PC-3 (cell line): ENCODE measurements at places on chromosomes 6 and 20. TPM values are rescaled to one million over a fixed set of nuclear protein-coding genes. Genes with fewer than 3 reads are reported as not detected.

DNA sequence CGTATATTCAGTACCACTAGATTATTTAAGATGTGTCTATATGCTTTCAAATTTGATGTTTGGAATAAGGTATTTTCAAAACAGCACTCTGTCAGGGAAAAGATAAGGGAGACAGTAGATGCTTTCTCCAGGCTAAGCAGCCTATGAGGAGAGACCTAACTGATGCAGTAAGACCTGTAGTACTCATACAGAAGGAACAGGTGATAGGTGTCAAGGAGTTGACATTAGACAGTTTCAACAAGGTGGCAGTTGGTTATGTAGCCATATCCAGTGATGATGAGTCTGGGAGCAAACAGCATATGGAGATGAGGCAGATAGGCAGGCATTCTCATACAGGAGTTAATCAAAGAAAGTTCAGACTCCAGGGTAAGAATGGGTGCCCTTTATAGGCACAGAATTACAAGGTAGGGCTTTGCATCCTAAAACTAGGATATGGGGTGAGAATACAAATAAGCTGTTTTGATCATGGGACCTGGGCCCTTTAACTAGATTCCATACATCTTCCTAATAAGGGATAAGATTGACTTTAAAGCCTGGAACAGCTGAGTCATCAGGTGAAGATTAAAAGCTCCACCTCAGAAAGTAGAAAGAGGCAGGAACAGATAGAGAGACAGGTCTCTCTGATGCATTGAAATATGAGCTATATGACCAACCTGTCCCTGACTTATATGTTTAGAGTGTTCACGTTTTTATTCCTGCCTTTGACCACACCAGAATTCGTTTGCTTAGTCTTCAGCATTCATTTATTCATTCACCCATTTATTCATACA, 7.9 kb downstream of the RSPH4A start:
- DNase-seq = peak; percentile 63

GRM4 gene
- total RNA-seq = not detected in 2 replicates

GRCh38 chr6:111782887-111783466, 90.3 kb downstream of the FYN start:
- DNase-seq = no peak

DNA sequence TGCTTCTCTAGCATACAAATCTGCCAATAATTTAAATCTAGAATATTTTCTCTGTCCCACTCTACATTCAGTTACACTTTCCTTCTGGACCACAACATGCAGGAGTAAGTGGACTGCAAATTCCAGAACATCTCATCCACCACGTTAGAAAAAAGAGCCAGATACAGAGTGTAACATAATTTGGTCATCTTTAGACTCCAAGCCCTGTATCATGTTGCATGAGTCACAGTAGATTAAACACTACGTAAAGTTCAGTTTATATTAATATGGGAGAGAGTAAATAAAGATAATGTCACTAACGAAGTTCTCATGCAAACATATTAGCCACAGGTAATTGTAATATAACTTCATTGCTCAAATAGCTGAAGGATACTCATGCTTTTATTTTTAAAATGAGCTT, 327.0 kb downstream of the C6orf118 start:
- DNase-seq = peak; percentile 62

- DNase-seq = peak; percentile 10
Measured at GRCh38 chr6:57040011-57040410, 6.5 kb upstream of the KIAA1586 start.

- DNase-seq = no peak
Measured at GRCh38 chr20:48710341-48711043, 117.3 kb downstream of the PREX1 start.

DNA sequence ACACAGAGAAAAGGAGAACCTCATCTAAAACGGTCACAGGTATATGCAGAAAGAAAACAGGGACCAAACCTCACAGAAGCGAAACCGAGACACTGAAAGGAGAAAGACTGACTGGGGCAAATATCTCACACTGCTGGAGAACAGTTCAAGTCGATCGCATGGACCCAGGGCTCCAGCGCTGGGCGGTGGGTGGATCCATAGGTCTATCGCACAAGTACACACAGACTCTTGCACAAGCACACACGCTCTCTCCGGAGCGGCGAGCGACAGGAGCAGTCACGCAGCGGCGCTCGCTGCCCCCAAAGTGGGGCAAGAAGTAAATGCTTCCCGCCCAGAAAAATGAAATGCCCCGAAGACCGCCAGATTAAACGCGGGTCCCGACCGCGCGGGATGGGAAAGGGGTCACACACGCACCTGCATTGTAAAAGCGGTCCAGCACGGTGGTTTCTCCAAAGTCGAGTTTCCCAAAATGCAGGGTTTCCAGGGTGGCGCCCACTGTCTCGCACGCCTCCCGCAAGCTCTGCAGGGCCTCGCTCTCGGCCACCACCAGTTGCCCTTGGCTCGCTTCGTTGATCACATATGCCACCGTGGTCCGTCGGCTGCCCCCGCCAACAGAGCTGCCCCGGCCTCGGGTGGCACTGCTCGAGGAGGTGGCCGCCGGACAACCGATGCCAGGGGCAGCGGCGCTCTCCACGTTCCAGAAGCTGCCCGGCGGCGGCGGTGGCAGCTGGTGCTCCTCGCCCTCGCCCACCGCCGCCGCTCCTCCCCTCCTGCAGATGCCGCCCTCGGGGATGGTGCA, 782 bp downstream of the MAP3K5 start:
- DNase-seq = peak; percentile 50

DNA sequence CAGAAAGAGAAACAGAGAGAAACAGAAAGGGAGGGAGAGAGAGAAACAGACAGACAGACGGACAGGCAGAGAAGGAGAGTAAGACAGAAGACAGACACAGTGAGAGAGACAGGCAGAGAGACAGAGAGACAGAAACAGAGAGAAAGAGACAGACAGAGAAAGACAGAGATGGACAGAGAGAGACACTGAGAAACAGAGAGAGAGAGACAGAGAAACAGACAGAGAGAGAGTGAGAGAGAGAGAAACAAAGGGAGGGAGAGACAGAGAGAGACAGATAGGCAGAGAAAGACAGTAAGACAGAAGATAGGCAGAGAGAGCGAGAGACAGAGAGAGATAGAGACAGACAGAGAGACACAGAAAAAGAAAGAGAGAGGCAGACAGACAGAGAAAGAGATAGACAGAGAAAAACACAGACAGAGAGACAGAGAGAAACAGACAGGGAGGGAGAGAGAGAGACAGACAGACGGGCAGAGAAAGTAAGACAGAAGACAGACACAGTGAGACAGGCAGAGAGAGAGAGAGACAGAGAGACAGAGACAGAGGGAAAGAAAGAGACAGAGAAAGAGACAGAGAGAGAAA, 753.4 kb upstream of the DEFB115 start:
- no peak for DNase-seq

DNA sequence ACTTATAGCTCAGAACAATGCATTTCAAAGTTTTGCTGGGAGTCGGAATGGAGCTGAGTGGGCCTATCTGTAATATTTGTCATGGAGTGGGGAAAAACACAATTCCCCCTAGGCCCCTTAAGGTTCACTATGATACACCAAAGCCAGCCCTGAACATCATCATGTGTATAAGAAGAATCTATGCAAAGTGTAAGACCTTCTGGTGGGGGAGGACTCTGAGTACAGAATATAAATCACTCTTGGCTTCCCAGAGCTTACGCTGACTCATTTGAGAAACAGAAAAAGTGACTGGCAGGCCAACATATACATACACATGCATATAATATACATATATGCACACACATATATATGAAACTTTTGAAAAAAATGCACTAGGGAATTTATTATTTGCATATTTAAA, 54.1 kb upstream of the UBR2 start:
- peak; percentile 12 for DNase-seq

GRCh38 chr6:51718533-51718932, 368.9 kb downstream of the PKHD1 start:
- DNase-seq = no peak

SPDEF gene
- total RNA-seq = 190 and 205 TPM in 2 replicates

- no peak for DNase-seq
Measured at GRCh38 chr6:41938590-41939175, 2.9 kb downstream of the CCND3 start.

DNA sequence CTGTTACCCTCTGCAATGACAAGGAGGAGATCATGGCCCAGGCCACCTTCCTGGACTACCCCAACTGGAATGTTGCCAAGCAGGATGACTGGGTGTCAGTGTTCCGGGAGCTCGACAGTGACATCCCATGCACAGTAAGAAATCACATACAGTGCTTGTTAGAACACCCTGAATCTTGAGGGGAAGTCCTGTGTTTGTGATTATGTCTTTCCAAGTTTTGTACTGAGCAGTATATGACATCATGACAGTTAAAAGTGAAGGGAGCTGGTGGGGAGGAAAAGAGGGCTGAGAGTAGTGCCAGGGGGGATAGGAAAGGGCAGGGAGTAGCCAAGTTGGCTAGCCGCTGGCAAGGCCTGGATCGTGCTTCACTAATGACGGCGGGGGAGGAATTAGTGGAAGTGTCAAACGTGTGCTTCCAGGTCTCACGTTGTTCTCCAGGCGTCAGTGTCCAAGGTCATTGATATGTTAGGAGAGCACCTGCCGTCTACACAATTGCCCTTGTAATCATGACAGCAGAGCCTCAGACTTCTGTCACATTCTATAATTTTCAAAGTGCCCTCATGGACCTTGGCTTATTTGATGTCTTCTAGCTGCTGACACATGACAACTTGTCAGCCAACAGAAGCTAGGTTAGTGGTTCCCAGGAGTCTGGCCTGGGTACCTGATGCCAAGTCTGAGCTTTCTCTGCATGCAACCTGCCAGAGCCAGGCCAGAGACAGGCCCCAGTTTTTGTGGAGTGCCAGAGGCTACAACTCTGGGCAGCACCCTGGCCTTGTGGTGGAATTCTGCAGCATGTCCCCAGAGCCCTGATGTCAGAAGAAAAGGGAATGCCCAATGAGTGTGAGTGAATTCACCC, 18.8 kb downstream of the CFAP61 start:
- DNase-seq = no peak

GRCh38 chr6:156866220-156867015, 89.2 kb downstream of the ARID1B start:
- DNase-seq = peak; percentile 61

CLIC5 gene
- not detected in 2 replicates for total RNA-seq

DNA sequence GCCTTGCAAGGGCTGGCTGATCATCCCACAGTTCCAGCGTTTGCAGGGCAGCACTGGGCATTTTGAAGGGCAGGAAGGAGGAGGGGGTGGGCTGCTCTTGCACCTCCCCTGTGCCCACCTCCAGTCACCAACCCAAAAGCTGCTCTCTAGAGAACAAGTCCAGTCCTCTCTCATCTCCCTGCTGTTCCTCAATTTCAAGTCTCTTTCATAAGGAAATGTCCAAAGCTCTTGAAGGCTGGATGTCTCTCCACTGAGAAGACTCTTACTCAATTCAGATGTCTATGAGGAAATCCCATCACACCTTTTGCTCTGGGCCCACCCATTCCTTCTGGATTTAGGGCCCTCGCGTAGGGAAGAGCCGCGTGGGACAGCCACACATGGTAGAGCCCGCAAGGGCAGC, 31.7 kb downstream of the WRNIP1 start:
- no peak for DNase-seq

DNA sequence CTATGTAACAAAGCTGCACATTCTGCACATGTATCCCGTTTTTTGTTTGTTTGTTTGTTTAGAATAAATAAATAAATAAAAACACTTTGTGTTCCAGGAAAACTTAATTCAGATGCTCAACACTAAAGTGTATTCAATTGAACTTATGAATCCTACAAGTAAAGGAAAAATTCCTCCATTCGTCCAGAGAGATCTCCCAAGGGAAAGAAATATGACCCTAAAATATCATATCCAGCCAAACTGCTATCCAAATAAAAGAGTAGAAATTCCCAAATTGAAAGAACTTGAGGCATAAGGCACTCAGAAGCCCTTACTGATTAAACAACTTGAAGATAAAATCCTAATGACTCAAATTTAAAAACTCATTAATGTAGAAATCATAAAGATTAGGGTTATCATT, 90.4 kb downstream of the MOXD1 start:
- DNase-seq = no peak

GRCh38 chr6:24907919-24908649, 27.7 kb downstream of the RIPOR2 start:
- no peak for DNase-seq

DNA sequence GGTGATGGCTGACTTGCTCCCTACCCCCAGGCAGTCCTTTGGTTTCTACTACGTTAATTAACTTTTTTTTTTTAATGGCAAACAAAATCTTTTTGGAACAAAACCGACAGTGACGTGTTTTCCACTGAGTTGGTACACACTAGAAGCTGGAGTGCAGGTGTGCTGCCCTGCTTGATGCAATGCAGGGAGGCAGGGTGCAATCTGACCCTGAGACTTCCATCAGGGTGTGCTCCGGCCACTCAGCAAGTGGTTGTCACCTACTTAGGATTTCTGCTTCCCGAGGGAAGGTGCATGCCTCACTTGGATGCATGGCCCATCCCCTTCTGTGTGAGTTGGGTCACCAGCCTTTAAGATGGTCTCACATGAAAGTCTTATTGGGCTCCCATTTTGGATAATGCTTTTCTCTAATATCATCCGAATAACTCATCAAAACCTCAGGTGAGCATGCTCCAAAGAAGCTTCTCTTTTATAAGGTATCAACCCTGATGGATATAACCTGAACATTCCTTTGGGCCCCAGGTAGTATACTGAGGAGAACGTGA, 14.0 kb downstream of the RREB1 start:
- DNase-seq = no peak

NRSN1 gene
- total RNA-seq = not detected in 2 replicates

GRCh38 chr20:16407251-16408067, 165.8 kb downstream of the KIF16B start:
- peak; percentile 70 for DNase-seq

- no peak for DNase-seq
Measured at GRCh38 chr6:98586163-98586562, 248.2 kb upstream of the POU3F2 start.

SUN5 gene
- total RNA-seq = not detected in 2 replicates

KIAA0408 gene
- 0.04 TPM in 1 of 2 replicates, not detected in the other for total RNA-seq

GMDS gene
- total RNA-seq = 18.3 and 21.0 TPM in 2 replicates

- no peak for DNase-seq
Measured at GRCh38 chr20:15561707-15562404, 1011.4 kb downstream of the KIF16B start.

- no peak for DNase-seq
Measured at GRCh38 chr20:41029150-41029901, 704 bp downstream of the TOP1 start.

DNA sequence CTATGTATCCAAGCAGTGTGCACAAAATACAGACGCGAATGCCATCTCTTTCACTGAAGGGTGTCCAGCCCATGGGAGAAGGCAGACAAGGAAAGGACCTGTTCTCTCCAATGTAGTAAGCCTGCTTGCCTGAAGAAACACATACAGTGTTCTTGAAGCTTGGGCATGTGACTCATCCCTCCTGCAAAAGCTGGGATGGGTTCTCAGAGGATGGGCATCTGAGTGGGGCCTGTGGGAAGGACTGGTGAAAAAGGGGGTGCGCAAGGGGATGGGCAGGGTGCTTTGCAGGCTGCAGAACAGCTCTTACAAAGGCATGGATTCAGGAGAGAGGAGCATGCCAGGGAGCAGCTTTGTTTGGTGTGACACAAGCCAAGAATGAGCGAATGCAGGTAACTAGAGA, 128.1 kb downstream of the FYN start:
- DNase-seq = no peak

IL17F gene
- total RNA-seq = not detected in 2 replicates

KHDC1L gene
- total RNA-seq = 0.80 and 2.4 TPM in 2 replicates

SEMG1 gene
- total RNA-seq = not detected in 2 replicates

- DNase-seq = no peak
Measured at GRCh38 chr6:143361536-143362191, 88.8 kb downstream of the ADAT2 start.
